ENCODE measurements at places on chromosomes 5 and 9. TPM values are rescaled to one million over a fixed set of nuclear protein-coding genes. Genes with fewer than 3 reads are reported as not detected.

OR1J2 gene
- not detected for total RNA-seq

ARID3C gene
- total RNA-seq = not detected

DNA sequence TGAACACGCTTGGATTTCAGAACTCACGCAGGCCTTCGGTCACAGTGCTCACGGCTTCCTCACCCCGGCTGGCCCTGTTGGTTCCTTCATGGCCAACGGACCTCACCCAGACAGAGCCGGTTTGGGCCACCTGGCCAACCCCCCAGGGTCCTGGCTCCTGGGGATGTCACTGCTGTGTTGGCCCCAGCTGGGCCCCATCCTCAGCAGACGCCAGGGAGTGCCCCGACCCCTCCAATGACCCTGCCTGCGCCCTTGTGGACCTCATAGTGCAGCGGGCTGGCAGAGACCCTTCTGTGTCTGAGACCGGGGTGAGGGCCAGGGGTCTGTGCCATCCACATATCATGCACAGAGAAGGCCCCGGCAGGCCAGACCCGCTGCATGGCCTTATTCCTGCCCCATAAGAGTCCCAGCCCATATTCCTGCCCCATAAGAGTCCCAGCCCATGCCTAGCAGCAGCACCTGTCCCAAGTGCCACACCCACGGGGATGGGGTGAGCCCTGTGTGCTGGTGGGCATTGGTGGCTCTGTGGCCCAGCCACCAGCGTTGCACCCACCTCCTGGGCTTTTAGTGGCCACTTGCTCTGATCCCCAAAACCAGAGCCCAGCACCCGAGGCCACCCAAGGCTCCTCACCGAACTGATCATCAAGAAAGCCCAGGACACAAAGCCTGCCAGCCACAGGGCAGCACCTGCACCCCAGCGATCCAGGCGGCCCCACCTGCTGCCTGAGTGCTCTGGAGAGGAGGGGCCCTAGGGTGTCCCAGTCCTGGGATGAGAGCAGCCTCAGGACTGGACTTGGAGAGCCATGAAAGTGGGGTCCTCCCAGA is 1.3 kb upstream of the LPCAT1 start:
- DNase-seq = peak; percentile 4

DNA sequence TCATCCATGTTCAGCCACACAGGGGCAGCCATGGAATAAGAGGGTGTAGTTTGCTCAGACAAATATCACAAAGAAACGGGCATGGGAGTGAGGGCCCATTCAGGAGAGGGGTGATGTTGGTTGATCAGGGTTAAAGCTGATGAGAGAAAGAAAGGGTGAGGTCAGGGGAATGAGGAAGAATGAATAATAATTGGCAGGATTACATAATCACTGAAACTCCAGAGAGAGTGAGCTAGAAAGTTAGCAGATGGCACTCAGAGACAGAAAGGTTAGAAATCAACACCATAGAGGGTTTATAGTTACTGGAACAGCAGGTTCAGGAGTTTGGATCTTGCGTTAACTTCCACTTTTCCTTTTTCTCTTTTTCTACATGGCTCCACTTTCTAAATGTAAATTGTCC is 113.9 kb downstream of the TAF11L14 start:
- DNase-seq = no peak

- DNase-seq = no peak
Measured at GRCh38 chr5:522899-523440, 1.3 kb downstream of the SLC9A3 start.

DNA sequence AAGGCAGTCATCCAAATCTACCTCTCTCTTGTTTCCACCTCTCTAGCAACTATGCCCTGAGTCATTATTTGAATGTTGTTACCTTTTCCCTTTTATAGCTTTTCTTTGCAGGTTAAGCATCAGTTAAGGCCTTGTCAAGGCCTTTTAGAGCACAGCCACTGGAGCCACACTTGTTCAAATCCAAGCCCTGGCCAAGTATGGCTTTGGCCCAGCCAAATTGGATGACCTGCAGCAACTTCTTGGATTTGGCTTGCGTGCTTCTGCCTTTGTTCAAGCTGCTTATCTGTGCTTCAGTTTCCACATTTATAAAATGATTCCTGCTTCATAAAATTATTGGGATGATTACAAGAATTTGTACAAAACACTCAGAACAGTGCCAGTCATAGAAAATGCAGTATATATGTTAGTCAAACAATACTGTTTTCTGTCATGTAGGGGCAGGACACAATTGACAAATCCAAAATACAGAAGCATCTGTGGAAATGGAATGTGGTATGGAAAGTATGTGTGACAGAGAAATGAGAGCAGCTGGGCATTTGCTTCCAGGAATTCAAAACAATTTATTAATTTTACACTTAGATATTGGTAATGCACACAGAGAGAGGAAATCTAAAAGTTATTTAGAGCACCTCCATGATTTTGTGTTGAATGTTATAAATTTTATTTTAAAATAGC is 17.9 kb upstream of the RLN1 start:
- no peak for DNase-seq

- DNase-seq = no peak
Measured at GRCh38 chr5:16880547-16880946, 55.5 kb downstream of the MYO10 start.

DNA sequence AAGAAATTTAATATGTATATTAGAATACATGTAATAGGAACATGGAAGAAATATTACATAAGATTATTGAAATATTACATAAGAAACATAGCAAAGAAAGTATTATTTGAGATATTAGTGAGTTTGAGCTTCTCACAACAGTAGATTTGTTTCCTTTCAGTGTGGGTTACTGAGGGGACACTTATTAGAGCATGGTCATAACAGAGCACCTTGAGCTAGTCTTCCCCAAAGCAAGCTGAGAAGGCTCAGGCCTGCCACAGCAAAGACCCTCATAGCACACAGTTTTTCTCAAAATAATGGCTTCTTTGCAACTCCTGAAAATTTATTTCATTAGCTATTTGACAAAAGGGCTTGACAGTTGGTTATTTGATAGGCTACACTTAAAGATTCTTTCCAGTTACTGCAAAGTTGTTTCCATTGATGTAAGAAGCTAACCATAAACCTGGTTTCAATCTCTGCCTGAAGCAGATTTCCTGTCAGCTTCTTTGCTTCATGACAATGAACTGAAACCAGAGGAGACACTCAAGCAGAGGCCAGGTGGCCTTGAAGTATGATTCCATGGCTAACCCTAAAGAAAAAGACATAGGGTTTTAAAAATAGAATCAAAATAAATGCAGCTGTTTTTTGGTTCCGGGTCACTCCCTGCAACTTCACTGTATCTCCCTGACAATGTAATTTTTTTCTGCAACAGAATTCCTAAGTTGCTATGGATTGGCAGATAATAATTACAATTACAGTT is 68.6 kb downstream of the ERMP1 start:
- DNase-seq = no peak

GRCh38 chr9:136105398-136106135 is 10.5 kb upstream of the NACC2 start:
- DNase-seq = peak; percentile 42

DNA sequence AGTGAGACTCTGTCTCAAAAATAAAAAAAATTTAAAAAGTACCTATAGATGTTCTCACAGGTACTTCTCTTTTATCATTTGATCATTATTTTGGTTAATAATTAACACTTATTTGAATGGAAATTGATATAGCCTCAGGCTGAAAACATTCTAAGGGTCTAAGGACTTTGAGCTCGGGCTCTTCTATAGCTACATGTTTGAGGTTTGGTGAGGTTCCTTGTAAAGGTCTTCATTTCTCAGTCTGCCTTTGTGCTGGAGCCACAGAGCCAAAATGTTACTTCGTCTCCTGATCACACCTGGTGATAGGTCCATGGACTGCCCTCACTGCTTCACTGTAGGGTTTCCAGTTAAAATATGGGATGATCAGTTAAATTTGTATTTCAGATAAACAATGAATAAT is 22.6 kb downstream of the ARHGEF37 start:
- no peak for DNase-seq

DNA sequence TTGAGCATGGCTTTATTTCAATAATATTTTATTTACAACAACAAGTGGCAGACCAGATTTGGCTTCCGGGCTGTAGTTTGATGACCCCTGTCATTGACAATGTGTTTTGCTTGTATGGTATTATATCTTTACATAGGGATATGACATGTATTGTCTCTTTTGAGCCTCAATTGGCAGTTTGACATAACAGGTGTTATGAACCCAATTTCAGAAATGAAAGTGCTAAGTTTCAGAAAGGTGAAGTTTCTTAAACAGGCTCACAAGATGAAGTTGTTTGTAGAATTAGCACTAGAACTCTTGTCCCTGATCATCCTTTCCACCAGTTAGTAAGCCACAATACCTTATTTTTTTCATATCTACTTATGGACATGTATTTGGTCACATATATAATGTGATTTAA is 303.0 kb upstream of the GRIA1 start:
- no peak for DNase-seq

GRCh38 chr5:55988979-55989638 is 5.7 kb downstream of the IL6ST start:
- DNase-seq = no peak
